ENCODE measurements at places on chromosomes 7 and 10. TPM values are rescaled to one million over a fixed set of nuclear protein-coding genes. Genes with fewer than 3 reads are reported as not detected.

DNA sequence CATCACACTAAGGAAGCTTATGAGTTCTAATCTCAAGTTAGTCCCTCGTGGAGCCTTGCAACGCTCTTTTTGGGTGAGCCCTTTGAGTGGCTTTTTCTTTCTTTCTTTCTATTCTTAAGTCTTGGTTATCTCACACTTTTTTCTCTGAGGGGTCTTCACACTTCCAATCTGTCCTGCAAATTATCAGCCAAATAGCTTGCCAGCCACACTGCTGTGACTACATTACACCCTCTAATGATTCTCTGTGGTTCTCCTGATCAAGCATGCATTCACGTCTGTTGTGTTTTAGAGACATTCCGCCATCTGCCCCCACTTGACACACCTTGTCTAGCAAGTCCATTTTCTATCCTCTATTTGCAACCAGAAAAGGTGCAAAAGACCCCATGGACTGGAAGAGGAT, 340.2 kb downstream of the THSD7A start:
- H3K27ac ChIP-seq = no peak overlapping the region
- H3K27me3 ChIP-seq = no peaks in the 10 kb centered on the region
- H3K4me3 ChIP-seq = no peak overlapping the region
- DNase-seq = no peak

The STX1A gene
- 20.7 TPM for total RNA-seq

The PTF1A gene
- total RNA-seq = not detected

- DNase-seq = no peak
- H3K4me1 ChIP-seq = no peaks in the 10 kb centered on the region
- no peak overlapping the region for H3K4me3 ChIP-seq
- no peaks in the 10 kb centered on the region for H3K27me3 ChIP-seq
- H3K36me3 ChIP-seq = peaks cover 39% of the 10 kb centered on the region
These were observed 5.3 kb upstream of the CUZD1 start for GRCh38 chr10:122850705-122851640.

DNA sequence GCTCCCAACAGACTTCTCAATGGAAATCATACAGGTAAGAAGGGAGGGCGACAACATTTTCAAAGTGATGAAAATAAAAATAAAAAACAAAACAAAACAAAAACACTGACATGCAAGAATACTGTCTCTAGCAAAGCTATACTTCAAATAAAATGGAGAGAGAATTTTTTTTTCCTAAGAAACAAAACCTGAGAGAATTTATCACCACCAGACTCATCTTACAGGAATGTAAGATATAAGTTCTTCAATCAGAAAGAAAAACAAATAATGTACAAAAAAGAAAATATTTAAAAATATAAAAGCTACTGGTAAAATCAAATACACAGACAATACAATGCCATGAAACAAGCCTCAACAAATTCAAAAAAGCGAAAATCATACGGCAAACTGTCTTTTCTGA, 113.2 kb downstream of the NRBF2 start:
- no peak overlapping the region for H3K4me3 ChIP-seq
- no peak overlapping the region for H3K27ac ChIP-seq
- no peaks in the 10 kb centered on the region for H3K27me3 ChIP-seq
- peaks cover 27% of the 10 kb centered on the region for H3K4me1 ChIP-seq
- DNase-seq = no peak

The PGAM1 gene
- total RNA-seq = 50.7 TPM

- H3K36me3 ChIP-seq = no peaks in the 10 kb centered on the region
- no peaks in the 10 kb centered on the region for H3K27me3 ChIP-seq
- no peak overlapping the region for H3K4me3 ChIP-seq
- no peak overlapping the region for H3K27ac ChIP-seq
These were observed 5.3 kb downstream of the ZNF273 start for GRCh38 chr7:64908358-64908757.

DNA sequence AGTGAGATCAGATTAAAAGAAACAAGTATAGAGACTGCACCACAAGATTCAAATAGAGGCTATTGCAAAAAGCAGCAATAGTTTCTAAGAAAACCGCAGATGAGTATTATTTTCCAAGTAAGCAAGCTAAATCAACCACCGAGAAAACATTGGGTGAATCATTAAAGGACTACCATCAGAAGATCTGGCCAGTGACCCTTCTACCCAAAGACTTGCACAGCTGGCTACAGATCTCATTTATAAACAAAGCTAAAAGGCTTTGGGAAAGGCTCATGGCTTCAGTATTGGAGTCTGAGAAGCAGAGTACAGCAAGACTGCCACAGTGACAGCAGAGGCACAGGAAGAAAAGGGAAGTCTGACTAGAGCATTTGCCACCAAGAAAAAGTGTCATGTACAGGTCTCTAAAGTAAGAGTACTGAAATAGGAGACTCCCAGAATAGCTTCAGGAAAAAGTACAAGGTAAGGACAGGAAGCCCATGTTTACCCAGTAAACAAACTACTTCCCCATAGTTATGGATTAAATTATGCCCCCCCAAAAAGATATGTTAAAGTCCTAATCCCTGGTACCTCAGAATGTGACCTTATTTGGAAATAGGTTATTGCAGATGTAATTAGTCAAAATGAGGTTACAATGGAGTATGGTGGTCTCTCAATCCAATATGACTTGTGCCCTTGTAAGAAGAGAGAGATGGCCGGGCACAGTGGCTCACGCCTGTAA, 19.0 kb downstream of the STEAP1 start:
- peaks cover 7% of the 10 kb centered on the region for H3K27me3 ChIP-seq
- no peak overlapping the region for H3K4me3 ChIP-seq
- H3K36me3 ChIP-seq = no peaks in the 10 kb centered on the region
- no peak for DNase-seq
- H3K27ac ChIP-seq = no peak overlapping the region
- no peaks in the 10 kb centered on the region for H3K4me1 ChIP-seq

The ZNF425 gene
- total RNA-seq = 0.39 TPM

DNA sequence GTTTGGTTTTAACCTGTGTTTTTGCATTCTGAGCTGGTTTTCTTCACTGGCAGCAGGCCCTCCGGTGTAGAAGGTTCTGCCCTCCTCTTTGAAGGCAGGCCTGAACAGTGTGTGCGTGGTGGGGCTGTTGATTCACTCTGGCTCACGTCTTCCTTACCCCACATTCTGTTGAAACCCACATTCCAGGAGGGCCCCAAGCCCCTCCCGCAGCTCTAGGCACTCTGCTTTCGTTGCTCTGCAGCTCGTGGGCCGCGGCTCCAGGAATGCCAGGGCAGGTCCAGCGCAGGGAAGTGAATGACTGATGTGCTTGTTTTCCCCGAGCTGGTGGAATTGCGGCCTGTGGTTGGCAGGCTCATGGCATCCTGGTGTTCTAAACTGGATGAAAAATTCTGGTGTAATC, 49.0 kb downstream of the HTRA1 start:
- peaks cover 19% of the 10 kb centered on the region for H3K4me1 ChIP-seq
- no peak for DNase-seq
- H3K4me3 ChIP-seq = no peak overlapping the region
- H3K27ac ChIP-seq = no peak overlapping the region
- no peaks in the 10 kb centered on the region for H3K27me3 ChIP-seq

The PLCE1 gene
- total RNA-seq = 0.03 TPM
